ENCODE measurements at places on chromosomes 2 and 18.

DNA sequence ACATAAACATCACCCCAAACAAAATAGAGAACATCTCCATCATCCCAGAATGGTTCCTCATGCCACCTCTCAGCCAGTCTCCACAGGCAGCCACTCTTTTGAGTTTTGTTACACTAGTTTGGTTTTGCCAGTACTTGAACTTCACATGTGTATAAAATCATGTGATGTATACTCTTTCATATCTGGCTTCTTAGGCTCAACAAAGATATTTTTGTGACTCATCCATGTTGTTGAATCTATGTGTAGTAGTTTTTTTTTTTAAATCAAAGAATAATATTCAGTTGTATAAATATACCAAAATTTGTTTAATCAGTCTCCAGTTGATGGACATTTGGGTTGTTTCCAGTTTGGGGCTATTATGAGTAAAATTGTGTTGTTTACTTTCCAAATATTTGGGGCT, 75.9 kb downstream of the PMS1 start:
- peak; percentile 34 for DNase-seq

GRCh38 chr18:75216911-75217689, 6.5 kb downstream of the TSHZ1 start:
- no peak for DNase-seq

DNA sequence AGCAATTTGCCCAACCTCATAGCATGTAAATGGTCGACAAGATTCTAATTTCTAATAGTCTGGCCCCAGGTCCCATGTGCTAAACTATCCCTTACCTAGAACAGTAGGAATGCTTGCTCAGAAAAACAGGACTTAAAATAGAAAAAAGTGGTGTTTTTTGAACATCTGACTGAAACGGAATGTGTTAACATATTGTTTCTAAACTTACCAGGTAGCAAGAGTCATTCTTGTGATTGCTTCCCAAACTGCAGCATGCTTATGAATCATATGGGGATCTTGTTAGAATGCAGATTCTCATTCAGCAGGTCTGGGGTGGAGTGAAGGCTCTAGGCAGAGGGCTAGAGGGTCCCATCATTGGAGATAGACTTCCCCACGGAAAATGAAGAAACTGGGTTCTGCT, 5.8 kb upstream of the SLC20A1 start:
- no peak for DNase-seq

DNA sequence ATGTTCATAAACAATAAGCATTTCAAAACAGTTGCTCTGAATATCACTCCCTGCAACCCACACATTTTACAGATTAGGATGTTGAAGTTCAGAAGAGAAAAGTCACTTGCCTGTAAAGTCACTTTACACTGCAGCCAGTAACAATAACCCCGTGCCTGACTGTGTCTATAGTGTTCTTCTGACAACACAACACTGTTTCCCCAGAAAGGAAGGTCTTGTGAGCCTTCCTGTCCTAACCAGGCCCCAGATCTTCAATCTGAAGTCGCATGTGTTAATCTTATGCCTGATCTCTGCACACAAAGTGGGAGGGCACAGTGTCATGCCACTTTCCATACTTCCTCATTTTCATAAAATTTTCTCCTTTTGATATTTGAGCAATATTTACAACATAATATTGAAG, 120.2 kb downstream of the FEZ2 start:
- DNase-seq = no peak

GRCh38 chr2:23419171-23420090, 34.5 kb downstream of the KLHL29 start:
- no peak for DNase-seq

GRCh38 chr2:85455552-85456090, 37.1 kb downstream of the SH2D6 start:
- DNase-seq = no peak

GRCh38 chr2:101991721-101992145, at the start of gene IL1R2:
TSS of gene IL1R2 (plus strand) at chr2:101991960. CDS start at chr2:102008576, 16,616 bp downstream.
- DNase-seq = no peak

DNA sequence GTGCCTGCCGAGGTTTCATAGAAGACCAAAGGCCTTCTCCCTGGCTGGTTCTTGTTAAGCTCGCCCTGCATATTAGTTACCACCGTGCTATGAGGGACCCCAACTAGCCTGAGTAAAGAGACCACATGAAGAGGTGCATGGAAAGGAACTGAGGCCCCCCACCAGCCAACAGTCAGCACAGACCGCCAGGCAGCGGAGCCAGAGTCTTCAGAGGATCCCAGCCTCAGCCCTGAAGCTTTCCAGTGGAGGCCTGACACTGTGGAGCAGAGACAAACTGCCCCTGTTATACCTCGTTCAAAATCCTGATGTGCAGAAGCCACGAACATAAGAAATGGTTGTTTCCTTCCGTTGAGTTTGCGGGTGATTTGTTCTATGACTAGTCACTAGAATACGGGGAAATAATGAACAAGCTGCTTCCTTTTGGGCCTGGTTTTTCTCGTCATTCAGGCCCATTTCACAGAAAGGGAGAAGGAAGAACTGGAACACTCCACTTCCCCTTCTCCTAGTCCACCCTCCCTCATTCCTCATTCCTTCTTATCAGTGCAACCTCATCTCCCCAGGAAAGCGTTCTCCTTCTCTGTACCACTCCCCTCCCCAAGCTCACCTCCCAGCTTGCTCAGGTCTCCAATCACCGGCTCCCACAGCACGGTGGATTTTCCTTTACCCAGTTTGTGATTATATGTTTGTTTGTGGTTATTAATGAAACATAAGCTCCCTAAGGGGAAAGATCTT, 3.0 kb upstream of the GLI2 start:
- no peak for DNase-seq

All from fibroblast of skin of scalp (primary cell).